ENCODE measurements at places on chromosomes 7 and 10. TPM values are rescaled to one million over a fixed set of nuclear protein-coding genes. Genes with fewer than 3 reads are reported as not detected.

DNA sequence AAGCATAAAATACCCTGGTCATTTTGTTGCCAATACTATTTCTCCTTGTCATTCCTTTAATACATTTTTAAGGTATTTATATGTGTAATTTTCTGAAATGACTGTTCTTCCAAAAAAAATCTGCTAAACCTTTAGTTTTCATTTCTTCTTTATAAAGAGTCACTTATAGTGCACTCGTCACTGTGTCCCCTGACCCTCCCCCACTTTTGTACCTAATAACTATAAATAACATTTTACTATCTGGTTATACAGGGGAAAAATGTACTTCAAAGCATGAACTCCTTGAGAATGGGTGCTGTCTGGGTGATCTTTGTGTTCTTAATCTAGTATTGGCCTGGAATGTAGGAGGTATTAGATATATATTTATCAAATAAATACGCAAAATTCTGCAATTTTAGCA, 31.1 kb downstream of the RTKN2 start:
- no peak for DNase-seq

- DNase-seq: no peak
These were observed 25.0 kb upstream of the KAT6B start for GRCh38 chr10:74801447-74801846.

GRCh38 chr7:45122975-45123860, 11.7 kb upstream of the TBRG4 start:
- no peak for DNase-seq

DNA sequence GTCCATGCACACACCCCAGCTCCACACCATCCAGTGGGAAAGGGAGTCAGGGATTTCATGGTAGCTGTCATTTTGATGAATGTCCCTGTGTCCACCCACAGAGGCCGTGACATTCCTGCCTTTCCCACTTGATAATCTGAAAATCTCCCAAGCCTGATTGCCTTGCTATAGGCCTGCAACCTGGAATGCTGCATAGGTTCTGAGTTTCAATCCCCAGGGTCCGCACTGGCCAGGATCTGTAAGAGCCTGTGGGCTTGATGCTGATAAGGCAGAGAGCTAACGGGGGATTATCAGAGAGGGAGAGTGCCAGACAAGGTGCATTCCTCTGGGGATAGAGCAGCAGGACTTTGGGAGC, 57.5 kb downstream of the RBM20 start:
- peak; percentile 80 for DNase-seq

- DNase-seq: no peak
These were observed 436.0 kb downstream of the HTR7 start for GRCh38 chr10:90421874-90422273.

The SPOCK2 gene
- total RNA-seq: 6.8 TPM

The EGR2 gene
- 0.26 TPM for total RNA-seq

The CDK1 gene
- total RNA-seq: 2.8 TPM

The CCDC71L gene
- 23.2 TPM for total RNA-seq
